ENCODE measurements at places on chromosomes 1 and 21.
A peak's percentile ranks its signal among the peaks of the same experiment; 100 is the strongest.

- DNase-seq: no peak
Observed at GRCh38 chr1:17080085-17080759, 26.4 kb upstream of the SDHB start.

- DNase-seq: no peak
Observed at GRCh38 chr1:58041621-58042020, 504.9 kb downstream of the OMA1 start.

DNA sequence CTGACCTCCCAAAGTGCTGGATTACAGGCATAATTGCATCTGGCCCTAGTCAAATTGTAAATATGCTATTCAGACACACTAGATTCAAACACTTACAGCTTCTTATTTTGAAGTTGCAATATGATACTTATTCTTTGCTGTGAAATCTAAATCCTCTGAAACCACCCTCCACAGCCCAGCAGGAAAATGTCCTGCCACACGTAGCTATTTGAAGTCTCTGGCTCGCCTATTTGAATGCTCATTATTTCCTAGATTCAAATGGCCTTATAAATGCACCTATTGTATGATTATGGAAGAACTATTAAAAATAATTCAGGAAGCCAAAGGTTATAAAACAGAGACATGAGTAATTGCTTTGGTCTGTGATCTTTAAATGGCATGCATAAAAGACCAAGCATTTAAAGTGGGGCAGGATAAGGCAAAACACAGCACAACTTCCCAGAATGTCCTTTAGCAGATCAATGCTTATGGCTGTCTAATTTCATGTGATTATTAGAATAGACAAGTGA lies 26.6 kb upstream of the FBXO28 start:
- DNase-seq: no peak

DNA sequence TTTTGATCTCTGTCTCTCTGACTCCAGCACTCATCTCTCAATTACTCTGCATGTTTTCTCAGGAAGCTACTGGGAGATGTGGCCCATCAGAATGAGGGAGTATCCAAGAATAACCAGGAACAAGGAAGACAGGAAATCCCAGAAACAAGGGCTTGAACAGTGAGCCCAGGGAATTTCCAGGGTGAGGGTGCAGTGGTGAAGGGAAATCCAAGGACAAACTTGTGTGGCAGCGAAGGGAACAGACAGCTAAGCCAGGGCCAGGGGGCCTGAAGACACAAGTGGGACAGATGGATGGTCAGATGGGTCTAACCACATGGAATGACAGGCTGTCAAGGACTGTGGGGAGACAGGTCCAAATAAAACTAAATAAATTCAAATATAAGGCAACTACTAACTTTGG lies 121.8 kb upstream of the ERRFI1 start:
- DNase-seq: no peak

DNA sequence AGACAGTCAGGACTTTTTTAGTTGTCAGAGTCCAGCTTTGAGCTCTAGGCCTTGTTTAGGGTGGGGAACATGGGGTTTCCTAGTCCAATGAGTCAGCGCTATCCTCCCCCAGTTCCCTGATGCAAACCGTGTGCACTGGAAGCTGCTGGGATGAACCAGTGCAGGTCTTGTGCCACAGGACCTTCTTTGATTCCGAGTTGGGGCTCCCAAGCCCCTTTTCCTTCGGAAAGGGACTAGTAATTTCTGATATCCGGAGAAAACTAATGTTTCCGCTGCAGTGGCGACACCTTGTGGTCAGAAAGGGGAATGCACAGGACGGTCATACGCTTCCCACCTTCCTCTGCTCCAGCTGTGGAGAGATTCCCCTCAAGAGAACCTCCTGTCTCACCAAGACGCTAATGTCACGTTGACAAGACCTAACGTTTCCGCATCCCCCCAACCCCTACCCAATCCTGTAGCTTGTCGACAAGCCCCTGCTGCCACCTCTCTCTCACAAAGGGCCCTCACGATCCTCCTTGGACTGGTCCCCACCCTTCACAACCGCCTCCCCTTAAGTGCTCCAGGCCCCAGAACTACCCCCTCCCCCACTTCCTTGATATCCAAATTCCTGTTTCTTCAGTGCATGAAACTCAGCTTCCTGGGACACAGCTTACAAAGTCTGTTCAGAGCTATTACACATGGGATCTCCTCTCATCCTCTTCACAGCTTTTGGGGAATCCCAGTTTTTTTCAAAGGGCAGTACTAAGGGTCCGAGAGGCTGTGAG lies 30.9 kb downstream of the GPA33 start:
- peak; percentile 52 for DNase-seq

- peak; percentile 66 for DNase-seq
Observed at GRCh38 chr1:111769517-111770146, 13.9 kb downstream of the DDX20 start.

DNA sequence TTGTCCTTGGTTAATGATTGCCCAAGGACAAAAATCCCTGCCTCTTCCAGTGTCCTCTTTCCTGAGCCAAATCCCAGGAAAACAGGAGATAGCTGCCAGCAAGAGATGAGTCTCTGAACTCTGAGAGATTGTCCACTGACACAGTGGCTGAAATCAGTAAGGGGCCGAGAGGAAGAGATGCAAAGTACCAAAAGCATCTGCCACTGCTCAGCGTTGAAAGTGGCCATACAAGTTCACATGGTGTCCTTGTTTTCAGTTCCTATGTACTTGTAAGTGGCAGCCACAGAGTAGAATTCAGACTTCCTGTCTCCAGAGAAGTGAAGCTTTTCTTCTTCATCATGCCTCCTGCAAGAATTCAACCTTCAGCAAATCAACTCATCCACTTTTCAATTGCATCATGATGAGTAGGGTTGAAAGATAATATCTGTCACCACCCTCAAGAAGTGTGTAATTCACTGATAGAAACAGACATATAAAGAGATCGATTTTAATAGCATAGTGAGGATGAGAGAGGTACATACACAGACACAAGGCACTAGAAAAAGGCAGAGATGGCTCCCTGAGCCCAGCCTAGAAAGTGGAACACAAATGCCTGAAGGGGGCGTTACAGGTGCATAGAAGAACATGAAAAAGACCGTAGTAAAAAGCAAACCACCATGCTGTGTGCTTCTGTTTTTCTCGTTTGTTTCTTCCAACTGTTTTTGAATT lies 185.8 kb downstream of the MRPL39 start:
- DNase-seq: peak; percentile 61

GRCh38 chr1:99496067-99496466 lies 149.8 kb upstream of the PALMD start:
- no peak for DNase-seq

- no peak for DNase-seq
Observed at GRCh38 chr1:206803221-206803730, 31.0 kb upstream of the IL10 start.

DNA sequence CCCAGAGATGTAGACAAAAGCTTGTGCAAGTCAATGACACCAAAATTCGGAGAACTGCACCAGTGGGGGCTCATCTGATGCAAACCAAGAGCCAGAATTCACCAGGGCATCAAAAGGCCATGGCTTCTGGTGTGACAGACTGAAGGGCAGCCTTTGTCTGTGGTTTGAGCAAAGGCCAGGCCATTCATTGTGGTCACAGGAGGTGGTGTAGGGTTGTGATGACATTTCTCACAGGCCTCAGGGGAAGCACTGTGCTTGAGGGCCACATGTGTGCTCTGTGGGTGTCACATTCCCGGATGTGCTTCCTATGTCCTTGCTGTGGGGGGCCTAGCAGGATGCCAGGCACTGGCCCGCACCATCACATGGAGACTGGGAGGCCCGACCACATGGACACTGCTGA lies 22.5 kb upstream of the KCNE1 start:
- peak; percentile 66 for DNase-seq

DNA sequence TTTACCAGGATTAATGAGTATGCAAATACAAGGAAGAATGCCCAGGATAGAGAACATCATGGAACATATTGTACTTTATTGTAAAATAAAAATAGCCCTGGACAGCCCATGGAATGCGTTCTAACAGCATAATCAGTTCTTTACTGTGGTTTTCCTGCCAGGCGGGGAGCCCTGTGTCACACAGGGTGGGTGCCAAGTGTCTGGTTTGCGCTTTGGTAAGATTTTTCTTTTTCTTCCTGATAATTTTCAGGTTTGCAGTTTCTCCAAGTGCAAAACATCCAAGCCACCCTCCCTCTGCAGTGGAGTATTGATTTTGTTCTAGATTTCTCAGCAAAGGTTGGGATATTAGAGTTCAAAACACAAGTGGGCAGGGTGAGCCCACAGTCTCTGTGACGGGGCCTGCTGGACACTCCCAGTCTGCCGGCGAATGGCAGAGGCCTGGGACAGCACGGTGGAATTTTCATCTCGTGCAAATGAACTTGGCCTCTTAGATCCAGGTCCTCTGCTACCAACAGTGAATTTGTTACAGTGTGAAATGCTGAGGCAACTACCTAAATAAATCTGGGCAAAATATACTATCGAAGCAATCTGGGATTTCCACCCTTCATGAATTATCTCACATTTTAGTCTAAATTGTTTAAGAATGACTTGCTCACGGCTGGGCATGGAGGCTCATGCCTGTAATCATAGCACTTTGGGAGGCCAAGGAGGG lies 15.6 kb upstream of the KCNJ15 start:
- DNase-seq: no peak

DNA sequence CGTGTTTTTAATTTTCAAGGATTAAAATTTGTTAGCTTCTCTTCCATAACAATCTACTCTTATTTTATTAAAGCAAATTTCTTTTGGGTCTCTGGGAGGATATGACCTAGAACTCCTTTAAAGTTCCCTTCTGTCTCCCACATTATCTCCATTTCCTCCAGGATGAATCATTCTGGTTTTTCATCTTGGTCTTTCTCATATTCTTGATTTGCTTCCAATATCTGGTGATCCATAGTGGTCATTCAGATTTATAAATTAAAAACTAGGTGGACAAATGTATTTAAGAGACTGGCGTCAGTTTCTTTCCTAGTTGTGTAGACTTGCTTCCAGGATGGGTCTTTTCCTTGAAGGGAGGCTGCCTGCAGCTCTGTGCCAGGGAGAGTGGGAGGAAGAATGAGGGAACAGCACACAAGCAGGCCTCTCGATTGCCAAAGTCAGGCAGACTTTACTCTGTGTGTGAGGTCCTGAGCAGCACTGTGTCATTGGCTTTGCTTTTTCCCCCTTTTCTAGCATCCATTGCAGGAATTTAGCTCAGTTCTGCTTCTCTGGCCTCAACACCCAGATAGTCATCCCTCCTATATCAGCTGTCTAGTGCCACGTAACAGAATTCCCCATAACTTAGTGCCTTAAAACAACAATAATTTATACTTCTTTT lies 48.1 kb upstream of the FOXO6 start:
- no peak for DNase-seq

- DNase-seq: peak; percentile 23
Observed at GRCh38 chr1:24149866-24150233, 6.9 kb upstream of the IL22RA1 start.

DNA sequence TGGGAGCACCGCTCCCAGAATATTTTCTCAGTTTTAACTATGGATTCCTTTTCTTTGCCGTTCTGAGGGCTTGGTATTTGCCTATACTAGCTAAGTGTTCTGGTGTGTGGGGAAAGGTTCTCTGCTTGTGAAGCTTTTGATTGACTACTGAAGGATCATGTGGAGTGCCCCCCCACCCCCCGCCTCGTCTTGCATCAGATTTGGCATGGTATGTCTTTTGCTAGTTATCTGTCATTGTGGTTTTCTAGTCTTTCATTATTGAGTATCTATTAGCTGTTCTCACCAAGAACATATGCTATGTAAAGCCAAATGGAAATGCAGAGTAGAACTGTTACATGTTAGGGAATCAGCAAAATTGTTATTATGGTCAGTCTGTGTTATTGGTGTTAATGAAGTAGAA lies 58.3 kb downstream of the MACF1 start:
- peak; percentile 59 for DNase-seq

GRCh38 chr1:17352419-17352909 lies 19.5 kb upstream of the PADI6 start:
- no peak for DNase-seq

DNA sequence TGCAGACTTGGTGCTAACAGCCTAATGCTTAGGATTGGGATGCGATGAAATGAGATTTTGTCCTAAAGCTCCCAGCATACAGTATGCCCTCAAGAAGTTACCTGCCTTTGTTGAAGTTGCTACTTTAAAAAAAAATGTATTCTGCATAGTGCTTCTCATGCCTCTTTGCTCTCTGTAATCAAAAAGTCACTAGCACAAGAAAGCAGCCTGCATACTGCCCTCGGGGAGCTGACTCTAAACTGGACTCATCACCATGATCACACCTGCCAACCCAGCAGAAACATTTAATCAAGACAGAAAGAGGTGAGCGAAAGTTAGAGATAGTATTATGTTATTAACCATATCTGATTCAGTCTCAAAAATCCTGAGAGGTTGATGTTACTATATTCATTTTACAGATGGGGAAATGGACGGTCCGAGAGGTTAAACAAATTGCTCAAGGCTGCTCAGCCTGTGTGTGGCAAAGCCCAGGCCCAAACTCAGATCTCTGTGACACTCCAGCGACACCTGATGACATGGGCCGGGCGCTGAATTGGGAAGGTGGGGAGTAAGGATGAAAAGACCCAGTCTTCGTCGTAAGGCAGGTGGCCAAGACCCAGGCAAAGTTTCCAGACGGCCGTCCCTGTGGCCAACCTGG lies 1.1 kb downstream of the BATF3 start:
- no peak for DNase-seq

GRCh38 chr1:25474439-25475047 lies 43.8 kb downstream of the MACO1 start:
- no peak for DNase-seq

GRCh38 chr1:203563291-203563690 lies 63.3 kb upstream of the ATP2B4 start:
- peak; percentile 50 for DNase-seq

- no peak for DNase-seq
Observed at GRCh38 chr1:116268211-116268610, 104.8 kb upstream of the ATP1A1 start.

GRCh38 chr1:181028615-181029014 lies 5.2 kb upstream of the MR1 start:
- no peak for DNase-seq

- peak; percentile 79 for DNase-seq
Observed at GRCh38 chr1:203454986-203455471, 20.6 kb upstream of the PRELP start.

DNA sequence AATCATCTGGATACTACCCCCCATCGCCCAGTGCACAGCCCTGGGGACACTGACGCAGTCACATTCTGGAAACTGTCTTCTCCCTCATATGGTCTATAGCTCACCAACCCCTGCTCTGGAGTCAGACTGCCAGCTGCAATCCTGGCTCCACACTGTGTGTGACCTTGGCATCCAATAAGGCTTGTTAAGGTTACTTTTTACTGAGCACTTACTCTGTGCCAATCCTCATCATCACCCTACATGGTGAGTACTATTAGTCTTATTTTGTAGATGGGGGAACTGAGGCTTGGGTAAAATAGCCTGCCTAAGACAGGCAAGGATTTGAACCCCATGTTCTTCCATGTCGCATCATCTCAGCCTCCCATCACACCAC lies 34.9 kb downstream of the AHDC1 start:
- no peak for DNase-seq
